ENCODE measurements at places on chromosomes 2 and 18.

DNA sequence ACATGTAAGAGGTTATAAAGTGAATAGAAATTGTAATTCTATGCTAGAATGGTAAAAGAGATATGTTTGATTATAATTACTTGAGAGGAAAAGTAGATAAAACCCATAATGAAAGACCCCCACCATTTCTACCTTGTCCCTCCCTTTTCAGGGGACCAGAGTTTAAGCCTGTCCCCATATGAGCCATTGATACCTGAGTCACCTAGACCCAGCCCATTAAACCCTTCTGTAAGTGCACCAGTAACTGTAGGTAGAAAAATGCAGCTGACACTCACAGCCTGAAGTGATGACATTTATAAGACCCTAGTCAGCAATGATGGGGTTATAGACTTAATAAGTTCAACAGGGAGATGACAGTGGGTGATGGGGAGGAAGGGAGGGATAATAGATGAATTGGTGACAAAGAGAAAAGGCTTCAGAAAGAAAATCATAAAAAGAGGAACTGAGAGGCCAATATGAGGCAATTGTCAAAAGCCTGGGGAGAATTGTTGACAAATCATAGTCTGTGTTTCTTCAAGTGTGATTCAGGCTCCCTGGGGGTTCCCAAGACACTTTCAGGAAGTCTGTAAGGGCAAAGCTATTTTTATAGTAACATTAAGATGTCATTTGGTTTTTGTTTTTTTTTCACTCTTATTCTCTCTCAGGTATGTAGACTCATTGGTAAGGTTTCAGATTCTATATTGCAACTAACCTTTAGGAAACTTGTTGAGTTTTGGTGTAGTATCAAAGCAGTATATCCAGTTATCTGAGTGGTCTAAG, 544.2 kb downstream of the SATB2 start:
- DNase-seq, result no peak

DNA sequence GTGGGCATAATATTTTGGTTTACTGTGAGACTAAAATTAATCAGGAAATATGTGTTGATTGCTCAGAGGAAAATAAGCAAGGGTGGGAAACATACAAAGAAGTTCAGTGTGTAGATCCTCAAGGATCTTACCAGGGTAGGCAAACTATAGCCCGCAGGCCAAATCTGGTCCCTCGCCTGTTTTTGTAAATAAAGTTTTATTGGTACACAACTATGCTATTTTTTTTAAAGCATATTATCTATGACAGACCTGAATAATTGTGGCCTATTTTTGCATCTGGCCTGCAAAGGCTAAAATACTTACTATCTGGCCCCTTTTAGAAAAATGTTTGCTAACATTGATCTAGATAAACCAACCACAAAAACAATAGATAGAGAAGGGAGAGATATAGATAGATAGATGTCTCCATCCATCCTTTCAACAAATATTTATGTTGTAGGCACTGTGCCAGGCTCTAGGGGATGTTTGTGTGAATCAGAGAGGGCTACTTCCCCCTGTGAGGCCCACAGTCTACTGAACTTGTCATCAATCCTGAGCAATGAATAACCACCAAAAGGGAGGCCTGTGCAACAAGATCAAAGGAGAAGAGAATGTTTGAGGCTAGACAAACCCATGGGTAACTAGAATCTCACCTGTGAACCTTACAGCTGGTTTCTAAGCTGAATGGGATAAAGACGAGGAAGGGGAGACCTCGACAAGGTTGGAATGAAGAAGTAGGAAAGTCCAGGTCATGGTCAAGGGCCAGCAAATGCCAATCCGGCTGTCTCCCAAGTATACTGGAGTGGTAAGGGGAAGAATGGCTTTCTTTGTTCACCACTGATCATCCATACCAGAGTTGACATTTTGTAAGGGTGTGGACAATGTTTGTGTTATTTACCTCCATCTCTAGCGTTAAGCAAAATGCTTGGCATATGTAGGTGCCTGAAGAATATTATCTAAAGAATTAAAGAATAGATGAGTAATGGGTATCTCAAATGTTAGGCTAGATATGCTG, 23.6 kb downstream of the ALPK2 start:
- peak; percentile 32 for DNase-seq

- no peak for DNase-seq
Measured at GRCh38 chr2:189128970-189129369, 50.6 kb downstream of the COL5A2 start.

GRCh38 chr18:9526458-9526857, 51.1 kb downstream of the RALBP1 start:
- DNase-seq, result no peak

- DNase-seq, result no peak
Measured at GRCh38 chr2:9261231-9261883, 54.7 kb downstream of the ASAP2 start.

- no peak for DNase-seq
Measured at GRCh38 chr2:153106802-153107477, 371.6 kb downstream of the RPRM start.

DNA sequence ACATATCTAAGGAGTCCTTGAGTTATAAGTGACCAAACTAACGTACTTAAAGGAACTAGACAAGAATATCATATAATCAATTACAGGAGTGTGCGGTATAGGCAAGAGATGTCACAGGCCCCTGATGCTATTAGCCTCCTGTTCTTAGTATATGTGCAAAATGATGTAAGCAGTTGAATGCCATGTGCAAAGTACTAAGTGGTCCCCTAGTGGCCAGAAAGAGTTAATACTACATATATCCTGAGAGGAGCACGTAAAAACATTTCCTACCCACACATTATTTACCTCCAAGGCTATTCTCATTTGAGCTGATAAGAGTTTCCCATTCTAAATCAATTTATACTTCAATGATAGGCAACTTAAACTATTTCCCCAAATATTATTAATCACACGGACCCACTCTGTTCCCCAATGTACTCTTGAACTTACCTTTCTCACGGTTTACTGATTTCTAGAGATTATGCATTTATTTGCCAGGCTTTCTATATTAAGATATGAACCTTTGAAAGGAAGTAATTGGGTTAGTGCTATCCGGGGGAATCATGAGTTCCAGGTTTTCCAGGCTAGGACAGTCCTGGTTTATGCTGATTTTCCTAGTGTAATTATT, 158.0 kb upstream of the KLHL14 start:
- no peak for DNase-seq

- no peak for DNase-seq
Measured at GRCh38 chr2:39484206-39484605, 47.1 kb upstream of the MAP4K3 start.

DNA sequence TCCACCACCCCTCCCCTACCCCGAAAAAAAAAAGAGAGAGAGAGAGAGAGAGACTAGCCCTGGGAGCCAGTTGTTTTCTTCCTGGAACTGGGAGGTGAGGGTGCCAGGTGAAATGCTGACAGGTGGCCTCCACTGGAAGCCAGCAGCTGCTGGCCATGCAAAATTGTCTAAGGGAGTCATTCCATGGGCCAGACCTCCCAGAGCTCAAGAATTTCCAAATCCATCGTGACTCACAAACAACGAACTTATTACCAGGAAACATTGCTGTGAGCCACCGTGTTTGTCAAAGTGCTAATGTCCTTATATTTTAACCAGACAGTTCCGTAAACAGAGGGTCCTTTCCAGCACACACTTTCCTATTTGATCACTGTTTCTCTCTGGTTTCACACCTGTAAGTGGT, 68.5 kb upstream of the PID1 start:
- DNase-seq, result no peak

GRCh38 chr2:174779361-174779928, 15.2 kb upstream of the CHRNA1 start:
- DNase-seq, result no peak

DNA sequence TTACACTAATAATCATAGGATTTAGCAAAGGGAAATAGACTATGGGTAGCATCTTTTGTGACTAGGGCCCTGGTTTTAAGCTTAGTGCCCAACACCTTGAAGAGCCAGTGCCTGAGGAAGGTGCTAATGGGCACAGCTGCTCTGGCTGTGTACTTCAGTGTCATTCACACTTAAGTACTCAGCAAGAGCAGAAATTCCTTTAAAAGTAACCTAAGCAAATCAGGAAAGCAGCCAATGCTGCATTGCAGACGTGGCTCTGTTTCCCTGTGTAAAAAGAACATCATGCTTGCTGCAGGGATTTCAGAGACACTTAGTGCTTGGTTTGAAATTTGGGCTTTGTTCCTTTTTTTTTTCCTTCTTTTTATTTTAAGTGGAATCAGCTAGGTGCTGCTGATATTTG, 505.4 kb downstream of the SUCLG1 start:
- DNase-seq, result no peak

DNA sequence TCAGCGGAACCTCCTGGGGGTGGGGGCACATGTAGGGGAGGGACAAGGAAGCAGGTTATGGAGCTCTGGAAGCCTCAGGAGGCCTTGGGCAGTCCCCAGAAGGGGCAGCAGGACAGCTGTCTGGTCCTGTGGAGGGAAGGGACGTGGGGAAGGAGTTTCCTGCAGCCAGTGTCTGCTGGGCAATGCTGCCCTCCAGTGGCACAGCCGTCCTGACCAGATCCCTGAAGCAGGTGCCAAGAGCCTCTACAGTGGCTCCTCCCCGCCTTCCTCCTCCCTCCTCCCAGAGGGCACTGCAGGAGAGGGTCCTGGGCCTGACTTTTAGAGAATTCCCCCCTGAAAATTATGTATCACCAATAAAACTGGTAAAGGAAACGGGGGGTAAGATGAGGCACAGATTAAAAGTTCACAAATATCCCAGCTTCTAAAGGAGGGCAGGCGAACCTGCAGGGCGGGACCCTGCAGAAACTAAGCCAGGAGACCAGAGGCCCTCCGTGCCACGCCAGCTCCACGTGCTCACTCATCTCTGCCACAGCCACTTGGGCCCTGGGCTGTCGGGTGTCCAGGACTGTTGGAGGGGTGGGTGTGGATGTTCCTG, 258.5 kb downstream of the TWIST2 start:
- DNase-seq, result peak; percentile 24

DNA sequence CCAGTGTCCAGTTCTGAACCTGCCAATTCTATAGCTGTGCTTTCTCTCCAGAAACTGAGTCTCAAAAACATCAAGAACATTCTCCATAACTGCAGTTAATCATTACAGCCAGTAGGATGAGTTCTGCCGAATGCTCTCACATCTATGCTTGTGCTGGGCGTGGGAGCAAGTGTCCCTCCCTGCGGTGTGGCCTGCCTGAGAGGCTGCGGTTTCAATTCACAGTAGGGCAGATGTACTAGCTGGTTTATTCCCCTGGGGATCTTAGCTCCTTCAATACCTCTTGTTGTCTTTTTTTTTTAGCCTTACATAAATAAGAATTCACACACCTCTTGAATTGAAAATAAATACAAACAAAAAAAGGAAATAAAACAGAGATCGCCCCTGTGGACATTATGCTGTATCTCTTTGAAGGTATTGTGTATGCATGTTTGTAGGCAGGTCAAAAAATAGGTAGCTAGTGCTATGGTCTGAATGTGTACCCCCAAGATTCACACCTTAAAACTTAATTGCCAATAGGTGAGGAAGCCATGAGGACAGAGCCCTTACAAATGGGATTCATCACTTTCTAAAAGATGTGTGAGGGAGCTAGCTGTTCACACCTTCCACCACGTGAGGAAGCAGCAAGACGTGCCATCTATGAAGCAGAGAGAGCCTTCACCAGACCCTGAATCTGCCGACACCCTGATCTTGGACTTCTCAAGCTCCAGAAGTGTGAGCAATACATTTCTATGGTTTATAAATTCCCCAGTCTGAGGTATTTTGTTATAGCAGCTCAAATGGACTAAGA, 74.3 kb downstream of the BCL2L11 start:
- DNase-seq, result no peak

DNA sequence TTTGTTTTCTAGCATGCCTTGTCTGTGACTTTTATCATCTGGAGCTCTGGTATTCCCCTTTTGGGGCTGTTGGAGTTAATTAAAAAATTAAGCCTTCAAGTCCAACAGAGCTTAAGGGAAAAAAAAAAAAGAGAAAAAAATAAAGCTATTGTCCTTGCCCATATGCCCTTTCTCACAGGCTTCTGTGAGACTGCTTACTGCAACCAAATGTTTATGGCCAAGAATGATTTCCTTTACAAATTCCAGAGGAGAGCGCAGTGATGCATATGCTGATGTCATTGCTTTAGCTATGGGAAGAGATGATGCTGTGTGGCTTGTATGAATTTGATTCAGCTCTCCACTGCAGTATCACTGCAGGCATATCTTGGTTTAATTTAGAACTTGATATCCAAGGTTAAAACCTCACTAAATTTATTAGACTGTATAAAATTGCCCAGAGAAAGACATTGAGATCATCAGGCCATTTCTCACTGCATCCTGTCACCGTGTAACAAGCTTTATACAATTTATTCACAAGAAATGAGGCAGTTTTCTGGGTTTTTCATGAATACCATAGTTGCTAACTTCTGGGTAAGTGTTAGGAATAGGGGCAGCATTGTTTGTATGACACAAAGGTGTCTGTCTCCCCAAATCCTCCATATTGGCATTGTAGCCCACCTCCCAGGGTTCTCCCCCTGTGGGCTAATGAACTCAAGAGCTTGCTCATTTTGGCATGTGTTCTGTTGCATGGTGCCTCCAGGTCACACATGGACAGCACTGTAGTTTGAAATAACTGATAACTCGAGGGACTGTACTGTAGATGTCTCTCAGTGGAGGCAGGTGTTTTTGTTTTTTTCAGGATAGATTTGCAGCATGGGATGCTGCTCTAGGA, 85.0 kb downstream of the TANC1 start:
- DNase-seq, result no peak

DNA sequence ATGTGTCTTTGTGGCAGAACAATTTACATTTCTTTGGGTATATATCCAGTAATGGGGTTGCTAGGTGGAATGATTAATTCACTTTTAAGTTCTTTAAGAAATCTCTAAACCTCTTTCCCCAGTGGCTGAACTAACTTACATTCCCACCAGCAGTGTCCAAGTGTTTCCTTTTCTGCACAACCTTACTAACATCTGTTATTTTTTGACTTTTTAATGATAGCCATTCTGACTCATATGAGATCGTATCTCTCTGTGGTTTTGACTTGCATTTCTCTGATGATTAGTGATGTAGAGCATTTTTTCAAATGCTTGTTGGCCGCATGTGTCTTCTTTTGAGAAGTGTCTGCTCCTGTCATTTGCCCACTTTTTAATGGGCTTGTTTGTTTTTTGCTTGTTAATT, 43.1 kb upstream of the PTH2R start:
- DNase-seq, result no peak

DNA sequence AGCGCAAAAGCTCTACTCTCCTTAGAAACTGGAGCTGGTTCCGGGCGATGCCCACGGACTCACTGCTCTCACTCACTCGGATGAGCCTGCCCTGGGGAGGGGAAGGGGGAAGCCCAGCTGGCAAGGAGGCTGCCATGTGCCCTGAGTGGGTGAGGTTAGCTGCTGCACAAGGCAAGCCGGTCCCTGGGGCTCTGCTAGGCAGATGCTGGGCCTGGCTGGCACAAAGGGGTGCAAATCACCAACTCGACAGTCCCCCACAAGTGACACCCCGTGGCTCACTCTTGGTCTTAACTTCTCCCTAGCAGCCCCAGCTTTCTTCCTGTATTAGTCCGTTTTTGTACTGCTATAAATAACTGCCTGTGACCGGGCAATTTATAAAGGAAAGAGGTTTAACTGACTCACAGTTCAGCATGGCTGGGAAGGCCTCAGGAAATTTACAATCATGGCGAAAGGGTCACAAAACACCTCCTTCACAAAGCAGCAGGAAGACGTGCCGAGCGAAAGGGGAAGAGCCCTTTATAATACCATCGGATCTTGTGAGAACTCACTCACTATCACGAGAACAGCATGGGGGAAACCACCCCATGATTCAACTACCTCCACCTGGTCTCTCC, 33.2 kb downstream of the ADCY3 start:
- DNase-seq, result no peak

GRCh38 chr2:147224070-147224469, 620.8 kb upstream of the ACVR2A start:
- no peak for DNase-seq

Measured in stimulated activated CD4-positive, alpha-beta T cell treated with anti-CD3 and anti-CD28 coated beads, Interleukin-2, amount 100 ng/mL, for 24 hours (primary cell).